ENCODE measurements at places on chromosomes 7 and 10.
A peak's percentile ranks its signal among the peaks of the same experiment; 100 is the strongest.

DNA sequence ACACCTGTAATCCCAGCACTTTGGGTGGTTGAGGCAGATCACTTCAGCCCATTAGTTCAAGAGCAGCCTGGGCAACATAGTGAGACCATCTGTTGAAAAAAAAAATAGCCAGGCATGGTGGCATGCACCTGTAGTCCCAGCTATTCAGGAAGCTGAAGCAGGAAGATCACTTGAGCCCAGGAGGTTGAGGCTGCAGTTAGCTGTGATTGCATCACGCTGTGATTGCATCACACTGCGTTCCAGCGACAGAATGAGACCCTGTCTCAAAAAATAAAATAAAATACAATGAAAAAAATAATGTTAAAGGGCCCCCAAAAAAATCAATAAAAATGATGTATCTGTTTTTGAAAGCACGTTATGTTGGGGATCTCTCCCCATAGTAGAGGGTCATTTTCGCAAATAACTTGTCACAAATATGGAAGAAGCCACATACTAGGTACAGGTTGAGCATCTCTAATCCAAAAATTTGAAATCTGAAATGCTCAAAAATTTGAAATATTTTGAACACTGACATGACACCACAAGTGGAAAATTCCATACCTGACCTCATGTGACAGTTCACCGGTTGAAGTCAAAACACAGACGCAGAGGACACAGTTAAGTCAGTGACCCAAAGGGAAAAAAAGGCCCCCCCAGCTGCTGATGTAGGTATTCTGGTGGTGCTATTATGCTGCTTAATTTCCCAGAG, 9.5 kb downstream of the CISD1 start:
- DNase-seq = no peak

DNA sequence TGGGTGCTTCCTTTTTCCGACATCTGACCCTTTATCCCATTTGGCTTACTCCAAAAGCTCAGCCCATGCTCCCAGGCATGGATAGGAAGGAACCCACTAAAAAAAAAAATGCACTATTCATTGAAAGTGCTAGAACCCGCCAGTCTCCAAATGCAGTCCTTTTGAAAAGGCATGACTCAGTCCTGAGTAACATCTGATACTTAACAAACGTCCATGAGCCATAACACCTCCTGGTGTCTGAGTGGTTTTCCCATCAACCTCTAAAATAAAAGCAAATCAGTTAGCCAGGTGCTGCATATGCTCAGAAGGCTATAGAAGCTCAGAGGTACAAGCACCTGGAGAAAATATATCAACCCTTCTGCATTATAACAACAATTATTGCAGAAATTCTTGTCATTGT, 45.0 kb upstream of the CACUL1 start:
- no peak for DNase-seq

- no peak for DNase-seq
Observed at GRCh38 chr7:47026780-47027361, 555.0 kb downstream of the TNS3 start.

DNA sequence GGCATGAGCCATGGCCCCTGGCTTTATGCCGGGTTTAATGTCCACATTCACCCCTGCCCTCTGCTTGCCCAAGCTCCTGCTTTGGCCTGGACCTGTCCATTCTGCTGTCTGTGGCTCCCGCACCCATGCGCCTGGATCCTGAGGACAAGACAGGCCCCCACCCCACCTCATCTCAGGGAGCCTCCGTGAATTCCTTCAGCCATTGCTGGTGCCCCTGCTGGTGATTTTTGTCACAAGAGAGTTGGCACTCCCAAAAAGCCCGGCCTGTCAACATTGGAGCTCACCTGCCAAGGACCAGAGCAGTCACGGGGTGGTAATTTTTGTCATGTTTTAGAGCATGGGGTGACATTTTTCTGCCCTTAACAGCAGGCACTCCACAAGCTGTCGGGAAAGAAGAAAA, 127.5 kb upstream of the PLXNA4 start:
- no peak for DNase-seq

GRCh38 chr7:157297185-157297584, 39.6 kb upstream of the DNAJB6 start:
- no peak for DNase-seq

DNA sequence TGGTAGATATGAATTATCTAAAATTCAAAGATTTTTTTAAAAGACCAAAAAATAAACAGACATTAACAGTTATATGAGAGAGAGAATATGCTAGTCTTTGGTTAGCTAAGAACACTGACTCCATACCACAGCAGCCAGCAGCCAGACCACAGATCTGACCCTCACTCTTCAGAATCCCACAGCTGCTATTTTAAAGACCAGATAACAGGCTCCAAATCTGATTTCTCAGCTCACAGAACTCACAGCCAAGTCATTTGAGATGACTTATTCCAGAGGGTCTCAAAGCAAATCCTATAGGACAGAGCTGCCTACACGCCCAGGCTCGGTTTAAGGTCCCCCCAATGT, 20.4 kb downstream of the NUDCD3 start:
- no peak for DNase-seq

DNA sequence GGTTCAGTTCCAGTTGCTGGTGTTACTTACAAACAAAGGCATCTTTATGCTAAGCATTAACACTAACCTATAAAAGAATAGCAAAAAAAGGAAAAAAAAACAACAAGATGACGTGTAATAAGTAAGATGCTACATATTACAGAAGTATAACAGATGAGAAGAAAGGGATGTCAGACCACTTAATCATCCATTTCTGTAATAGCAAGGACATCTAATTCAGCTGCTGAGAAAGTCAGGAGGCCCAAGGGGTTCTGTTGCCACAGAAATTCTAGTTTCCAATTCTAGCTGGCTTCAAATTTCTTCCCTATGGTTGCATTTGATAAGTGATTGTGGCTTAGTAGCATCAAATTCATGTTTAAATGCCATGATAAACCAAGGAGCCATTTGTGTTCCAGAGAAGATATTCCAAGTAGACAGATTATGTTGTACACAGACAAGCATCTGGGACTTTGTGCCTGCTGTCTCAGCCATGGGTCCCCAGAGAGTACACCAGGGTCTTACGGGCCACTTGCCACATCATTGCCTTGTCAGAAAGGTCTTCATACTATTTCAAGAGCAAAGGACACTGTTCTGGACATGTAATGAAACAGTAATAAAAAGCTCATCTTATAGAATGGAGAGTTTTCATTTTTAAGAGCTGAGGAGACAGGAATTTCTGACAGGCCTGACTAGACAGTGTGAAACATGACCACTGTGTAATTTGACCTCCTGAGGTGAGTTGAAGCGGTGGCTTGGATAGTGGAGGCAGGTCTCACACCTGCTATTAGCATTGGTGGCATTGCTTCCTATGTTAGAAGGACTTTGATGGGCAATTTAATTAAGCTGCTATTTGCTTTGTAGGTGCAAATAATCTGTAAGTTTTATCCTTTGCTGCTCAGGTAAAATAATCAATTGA, 4.2 kb upstream of the ASB4 start:
- DNase-seq = no peak

GRCh38 chr10:94938383-94938782, at the start of gene CYP2C9:
CYP2C9 (plus strand) TSS chr10:94938658; CDS start chr10:94938683, 25 bp downstream.
- no peak for DNase-seq

- DNase-seq = no peak
Observed at GRCh38 chr7:47893238-47893637, 55.0 kb downstream of the PKD1L1 start.

GRCh38 chr7:159112136-159113011, 32.3 kb downstream of the VIPR2 start:
- DNase-seq = peak; percentile 76

DNA sequence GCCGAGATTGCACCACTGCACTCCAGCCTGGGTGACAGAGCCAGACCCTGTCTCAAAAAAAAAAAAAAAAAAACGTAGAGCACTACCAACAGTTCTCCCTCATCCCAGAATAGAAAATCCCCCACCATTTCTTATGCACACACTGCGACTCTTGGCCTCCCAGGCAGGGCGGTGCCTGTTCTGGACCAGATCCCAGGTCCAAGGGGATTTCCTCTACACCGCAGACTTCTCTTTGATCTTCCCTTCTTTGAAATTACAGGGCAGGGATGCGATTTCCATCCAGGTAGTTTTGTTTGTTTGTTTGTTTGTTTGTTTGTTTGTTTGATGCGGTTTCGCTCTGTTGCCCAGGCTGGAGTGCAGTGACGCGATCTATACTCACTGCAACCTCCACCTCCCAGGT, 91.8 kb downstream of the SEPTIN14 start:
- DNase-seq = no peak

DNA sequence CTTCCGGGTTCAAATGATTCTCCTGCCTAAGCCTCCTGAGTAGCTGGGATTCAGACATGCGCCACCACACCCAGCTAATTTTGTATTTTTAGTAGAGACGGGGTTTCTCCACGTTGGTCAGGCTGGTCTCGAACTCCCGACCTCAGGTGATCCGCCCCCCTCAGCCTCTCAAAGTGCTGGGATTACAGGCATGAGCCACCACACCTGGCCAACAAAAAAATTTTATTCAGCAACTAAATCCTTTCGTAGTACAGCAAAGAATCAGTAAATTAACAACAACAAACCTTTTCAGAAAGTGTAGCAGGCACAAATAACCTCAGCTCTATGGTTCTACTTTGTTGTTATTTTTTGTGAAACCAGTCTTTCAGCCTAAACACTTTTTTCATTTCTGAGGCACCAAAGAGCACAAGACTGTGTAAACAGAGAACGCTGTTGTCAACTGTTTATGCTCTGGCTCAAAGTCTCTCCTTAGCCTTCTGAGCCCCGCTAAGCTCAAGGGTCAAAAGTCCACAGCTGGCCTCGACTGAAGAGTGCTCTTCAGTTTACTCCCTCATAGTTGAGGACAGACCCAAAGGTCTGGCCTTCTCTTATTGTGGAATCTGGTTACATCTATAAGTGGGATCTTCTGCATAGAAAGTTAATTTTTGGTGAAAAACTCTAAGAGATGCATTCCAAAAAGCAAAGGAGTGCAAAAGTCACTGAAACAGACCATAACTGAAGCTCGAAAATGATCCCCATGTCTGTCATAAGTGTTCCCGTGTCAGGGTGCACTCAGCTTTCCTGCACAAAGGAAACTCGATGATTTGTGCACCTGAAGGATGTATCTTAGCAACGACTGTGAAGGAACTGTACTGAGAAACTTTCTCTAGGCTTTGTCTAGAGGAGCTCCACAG, 24.6 kb upstream of the DDX50 start:
- no peak for DNase-seq

GRCh38 chr7:40808378-40808942, 673.7 kb downstream of the SUGCT start:
- DNase-seq = peak; percentile 91

Data from posterior vena cava (tissue), 2 donors.